Nucleus accumbens (tissue), 56 donors: ENCODE measurements at places on chromosomes 5 and 9.

- DNase-seq, result no peak
Measured at GRCh38 chr5:40080191-40080590, 599.5 kb upstream of the PTGER4 start.

- no peak for DNase-seq
Measured at GRCh38 chr5:137305971-137306602, 193.0 kb downstream of the SPOCK1 start.

DNA sequence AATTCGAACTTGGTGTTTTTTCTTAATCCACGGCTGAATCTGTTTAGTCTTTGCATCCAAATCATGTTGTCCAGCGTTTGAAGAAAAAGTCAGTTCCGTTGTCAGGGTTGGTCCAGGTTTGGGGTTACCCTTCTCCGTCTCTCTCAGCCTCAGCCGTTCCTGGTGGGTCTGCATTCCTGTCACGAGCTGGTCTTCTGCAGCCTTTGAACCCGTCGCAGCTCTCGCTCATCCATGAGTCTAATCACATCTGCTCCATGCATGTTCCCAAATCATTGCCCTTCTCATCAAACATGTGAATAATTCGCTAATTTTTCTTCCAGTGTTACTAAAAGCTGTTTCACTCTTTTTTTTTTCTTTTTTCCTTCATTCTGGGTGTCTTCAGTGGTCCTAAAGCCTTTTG lies 39.0 kb upstream of the EXOC3 start:
- no peak for DNase-seq

GRCh38 chr5:116372931-116373597 lies 201.6 kb downstream of the SEMA6A start:
- no peak for DNase-seq

DNA sequence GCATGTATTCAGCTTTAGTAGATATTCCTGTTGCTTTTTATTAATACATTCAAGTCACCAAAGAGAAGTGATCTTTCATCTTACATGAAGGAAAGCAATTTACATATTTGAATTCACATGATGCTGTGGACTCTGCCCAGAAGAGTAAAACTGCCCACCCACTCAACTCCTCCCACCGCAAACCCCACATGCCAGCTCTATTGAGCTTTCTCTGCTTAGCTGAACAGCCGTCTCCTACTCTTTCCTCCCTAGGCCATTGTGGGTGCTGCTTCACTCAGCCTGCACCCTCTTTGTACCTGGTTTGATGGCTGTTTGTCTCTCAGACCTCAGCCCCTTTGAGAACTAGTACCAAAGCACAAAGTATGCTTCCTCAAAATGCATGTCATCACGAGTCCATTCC lies 48.4 kb upstream of the MAP3K1 start:
- DNase-seq, result no peak

DNA sequence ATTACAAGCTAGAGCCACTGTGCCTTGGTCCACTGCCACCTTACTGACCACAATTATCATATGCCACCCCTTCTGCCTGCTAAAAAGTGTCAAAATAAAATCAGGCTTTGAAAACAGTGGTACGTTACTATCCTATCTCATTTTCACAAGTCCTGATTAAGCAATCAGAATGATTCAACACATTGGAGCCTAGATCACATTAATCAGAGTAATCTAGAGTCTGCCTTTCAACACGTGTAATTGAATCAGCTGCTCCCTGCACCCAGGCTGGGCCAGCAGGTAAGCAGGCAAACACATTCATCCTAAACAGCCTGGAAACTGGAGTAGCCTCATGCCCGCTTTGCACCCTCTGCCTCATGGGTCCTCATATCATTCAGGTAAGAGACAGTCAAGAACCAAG lies 186.2 kb downstream of the DCP2 start:
- no peak for DNase-seq

DNA sequence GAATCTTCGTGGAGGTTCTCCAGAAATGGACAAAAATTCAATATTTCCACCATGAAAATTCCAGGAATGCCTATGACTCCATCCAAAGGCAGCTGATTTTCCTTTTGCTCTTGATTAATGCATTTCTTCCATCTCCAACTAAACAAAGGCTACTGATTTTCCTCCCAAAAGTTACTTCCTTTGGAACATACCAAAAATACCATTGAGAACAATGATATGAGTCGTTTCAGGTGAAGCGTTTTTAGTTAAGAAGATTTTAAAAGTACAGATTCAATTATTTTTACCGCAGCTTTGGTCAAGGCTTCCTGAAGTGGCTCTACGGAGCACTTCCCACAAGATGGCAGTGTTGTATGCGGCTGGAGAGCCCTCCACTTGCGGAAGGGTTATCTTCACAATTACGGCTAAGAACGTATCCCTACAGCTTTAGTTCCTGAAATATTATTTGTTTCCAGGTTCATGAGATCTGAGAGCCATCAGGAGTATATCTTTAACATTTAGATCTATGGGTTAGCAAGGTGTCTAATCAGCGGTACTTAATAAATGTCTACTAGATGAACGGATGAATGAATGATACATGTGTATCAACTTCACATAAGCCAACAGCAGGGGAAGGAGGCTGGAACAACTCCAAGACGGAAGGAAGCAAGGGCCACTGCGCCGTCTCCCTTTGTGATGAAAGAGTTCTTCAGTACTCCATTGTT lies 35.9 kb upstream of the ARSB start:
- peak; percentile 29 for DNase-seq
